ENCODE measurements at places on chromosomes 6 and 20.

GRCh38 chr20:15658295-15658694 is 915.0 kb downstream of the KIF16B start:
- no peak for DNase-seq

DNA sequence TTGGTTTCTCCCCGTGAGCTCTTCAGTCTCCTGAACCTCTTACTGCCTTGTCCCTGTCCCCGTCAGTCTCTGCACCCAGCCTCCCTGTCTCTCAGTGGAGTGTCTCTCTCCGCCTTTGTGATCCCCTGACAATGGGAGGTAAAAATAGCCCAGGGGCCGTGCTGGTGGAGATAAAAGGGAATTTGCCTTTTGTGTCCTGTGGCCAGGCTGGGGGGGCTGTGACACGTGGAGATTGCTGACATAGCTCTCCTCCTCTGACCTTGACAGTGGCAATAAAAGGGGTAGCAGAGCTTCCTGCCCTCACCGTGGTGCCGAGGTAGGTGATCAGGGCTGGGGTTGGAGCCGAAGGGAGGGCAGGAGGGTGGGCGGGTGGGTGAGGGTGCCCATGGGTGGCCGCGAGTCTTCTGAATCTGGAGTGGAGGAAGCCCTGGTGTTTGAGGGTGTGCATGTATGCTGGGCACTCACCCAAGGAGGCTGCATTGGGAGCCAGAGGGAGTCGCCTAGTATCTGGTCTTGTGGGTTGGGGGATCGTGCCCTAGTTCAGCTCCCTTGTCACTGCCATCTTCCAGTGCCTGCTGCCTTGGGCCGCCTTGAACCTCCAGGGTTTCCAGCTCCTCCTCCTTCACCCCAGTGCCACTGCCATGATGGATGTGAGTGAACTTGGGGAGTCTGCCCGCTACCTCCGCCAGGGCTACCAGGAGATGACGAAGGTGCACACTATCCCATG is 21.9 kb downstream of the MYH7B start:
- no peak for DNase-seq

DNA sequence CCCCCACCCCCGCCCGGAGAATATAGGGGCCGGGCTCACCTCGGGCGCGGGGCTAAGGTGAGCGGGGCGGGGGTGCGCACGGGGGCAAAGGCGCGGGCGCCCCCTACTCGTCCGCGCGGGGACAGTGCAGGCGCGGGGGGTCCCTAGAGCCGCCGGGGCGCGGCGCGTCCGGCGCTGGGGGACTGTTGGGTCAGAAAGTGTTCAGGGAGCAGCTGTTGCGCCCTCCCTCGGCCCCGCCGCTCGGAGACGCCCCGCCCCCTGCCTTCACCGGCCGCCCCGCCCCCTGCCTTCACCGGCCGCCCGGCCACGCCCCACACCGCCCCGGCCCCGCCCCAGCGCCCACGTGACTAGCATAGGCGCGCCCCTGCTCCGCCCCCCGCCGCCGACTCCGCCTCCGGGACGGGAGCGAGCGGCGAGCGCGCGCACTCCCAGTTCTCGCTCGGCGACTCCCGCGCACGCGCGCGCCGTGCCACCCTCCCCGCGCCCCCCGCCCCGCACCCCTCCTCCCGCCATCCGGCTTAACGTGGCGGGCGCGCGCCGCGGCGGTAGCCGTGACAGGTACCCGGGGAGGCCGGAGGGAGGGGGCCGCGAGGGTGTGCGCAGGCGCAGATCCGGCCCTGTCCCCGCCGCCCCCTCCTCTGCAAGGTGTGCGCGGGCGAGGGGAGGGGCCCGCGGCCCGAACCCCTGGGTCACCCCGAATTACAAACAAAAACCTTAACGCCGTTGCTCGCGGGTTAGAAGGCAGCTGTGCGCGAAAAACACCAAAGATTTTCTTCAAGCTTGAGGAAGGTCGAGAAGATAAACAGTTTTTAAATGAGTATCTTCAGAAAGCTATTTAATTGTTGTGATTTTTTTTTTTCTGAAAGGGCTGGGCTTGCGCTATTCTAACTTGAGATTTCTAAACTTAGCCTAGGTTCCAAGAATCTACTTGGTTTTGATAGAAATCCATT is 704 bp upstream of the ZNF217 start:
- DNase-seq: peak; percentile 93

GRCh38 chr20:10132387-10132786 is 86.2 kb upstream of the SNAP25 start:
- no peak for DNase-seq

DNA sequence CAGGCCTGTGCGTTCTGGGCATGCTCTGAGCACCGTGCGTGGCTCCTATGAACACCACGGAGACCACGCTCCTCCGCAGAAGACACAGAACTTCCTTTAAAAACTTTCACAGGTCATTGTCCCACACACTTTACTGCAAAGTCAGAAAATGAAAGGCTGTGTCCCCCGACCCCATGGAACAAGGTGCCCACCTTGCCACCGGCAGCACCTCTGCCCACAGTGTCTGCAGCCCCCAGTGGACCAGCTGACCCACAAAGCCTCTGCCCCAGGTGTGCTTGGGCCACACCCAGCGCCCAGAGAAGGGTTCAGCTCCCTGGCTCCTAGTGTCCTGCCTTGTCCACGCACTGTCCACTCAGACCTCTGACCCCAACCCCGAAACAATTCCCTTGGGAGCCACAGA is 8.7 kb downstream of the TAF4 start:
- DNase-seq: no peak

DNA sequence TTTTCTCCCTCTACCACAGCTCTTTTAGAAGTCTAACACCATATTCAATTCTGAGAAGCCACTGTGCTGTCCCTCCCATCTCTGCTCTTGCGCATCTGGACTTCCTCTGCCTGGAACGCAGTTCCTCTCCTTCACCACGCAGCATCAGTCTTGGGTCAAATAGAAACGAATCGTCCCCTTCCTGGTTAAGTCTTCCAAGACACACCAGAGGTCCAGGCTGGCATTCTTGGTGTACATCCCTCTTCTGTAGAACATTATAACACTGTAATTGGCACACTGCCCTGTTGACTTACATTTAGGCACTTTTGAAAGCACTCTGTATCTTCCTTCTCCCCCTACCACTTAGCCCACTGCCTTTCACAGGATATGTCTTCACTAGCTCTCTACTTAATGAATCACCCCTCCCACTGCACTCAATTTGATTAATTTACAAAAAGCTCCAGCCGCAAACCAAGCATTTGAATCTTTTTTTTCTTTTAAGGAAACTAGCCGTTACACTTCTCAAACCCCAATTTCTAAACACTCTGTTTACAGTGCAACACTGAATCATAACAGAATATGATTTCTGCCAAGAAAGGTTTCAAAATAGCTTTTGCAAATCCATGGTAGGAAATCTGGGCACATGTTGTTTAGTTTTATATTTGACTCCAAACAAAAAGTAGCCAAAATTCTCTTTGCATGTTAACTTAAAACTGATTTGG is 140.8 kb upstream of the CARMIL1 start:
- DNase-seq: peak; percentile 57

GRCh38 chr6:160861824-160862223 is 129.7 kb upstream of the MAP3K4 start:
- no peak for DNase-seq
